Chondrocyte (in vitro differentiated cells): ENCODE measurements at places on chromosomes 4 and X. TPM values are rescaled to one million over a fixed set of nuclear protein-coding genes. Genes with fewer than 3 reads are reported as not detected.

GRCh38 chr4:29970626-29971025 lies 749.5 kb upstream of the PCDH7 start:
- DNase-seq = no peak

DNA sequence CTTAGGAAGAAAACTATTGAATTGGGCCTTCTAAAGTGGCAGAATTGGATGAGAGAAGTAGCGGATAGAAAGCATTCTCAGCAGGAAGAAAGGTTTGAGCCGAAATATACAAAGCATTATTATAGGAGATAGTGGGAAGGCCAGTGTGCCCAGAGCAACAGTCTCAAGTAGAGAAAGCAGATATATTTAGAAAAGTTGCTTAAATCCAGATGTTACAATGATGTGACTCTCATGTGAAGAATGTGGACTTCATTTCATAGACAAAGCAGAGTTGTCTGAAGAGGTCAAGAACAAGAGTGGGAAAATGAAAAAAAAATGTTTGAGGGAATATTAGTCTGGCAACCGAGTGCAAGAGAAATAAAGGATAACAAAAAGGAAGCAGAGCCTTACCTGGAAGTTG lies 66.9 kb downstream of the SYNPO2 start:
- no peak for DNase-seq

DNA sequence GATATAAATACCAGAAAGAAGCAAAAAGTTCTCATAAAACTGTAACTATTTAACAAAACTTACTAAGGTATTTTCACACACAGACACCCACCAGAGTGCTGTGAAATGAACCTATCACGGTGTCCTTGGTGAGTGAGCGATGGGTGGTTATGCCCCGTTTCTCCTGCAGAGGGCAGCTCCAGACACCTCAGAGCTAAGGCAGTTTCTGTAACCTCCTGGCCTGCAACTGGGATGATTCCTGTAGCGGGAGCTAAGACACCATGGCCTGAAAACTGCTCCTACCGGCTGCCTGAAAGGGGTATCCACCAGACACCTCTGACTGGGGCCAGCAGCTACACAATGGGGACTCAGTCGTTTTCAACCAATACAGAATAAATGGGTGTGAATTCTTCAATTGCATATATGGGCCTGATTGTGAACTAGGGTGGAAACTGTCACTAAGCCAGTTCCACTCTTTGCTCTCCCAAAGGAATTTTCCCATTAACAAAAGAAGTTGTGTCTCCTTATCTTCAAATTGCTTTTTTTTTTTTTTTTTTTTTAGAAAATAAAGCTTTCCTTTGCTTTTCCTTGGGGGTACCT lies 2375.8 kb upstream of the TENM3 start:
- no peak for DNase-seq

CPLX1 gene
- not detected in 3 replicates for total RNA-seq

RASGEF1B gene
- 2.3 to 5.6 TPM (median 2.5 TPM) in 3 replicates for total RNA-seq

MTTP gene
- total RNA-seq = not detected in 3 replicates

DNA sequence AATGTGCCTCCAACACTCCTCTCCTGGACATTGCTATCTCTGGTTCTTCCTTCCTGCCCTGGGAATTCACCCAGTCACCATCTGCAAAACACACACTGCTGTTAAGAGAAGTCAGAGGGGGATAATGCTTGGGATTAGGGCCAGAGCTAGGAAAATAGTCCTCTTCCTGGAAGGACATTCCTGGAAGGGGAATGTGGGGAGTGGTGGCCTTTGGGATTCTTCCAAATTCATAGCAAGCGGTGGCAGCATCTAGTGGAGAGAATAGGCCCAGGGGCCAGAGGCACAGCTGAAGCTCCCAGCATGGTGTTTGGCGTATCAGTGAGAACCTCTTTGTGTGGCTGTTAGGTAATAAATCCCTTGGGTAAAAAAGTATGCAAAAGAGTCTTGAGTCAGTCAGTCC lies 34.3 kb downstream of the SHROOM4 start:
- no peak for DNase-seq

- DNase-seq = no peak
Measured at GRCh38 chr4:110586131-110586850, 36.6 kb downstream of the PITX2 start.

CLDN34 gene
- not detected in 3 replicates for total RNA-seq

DNA sequence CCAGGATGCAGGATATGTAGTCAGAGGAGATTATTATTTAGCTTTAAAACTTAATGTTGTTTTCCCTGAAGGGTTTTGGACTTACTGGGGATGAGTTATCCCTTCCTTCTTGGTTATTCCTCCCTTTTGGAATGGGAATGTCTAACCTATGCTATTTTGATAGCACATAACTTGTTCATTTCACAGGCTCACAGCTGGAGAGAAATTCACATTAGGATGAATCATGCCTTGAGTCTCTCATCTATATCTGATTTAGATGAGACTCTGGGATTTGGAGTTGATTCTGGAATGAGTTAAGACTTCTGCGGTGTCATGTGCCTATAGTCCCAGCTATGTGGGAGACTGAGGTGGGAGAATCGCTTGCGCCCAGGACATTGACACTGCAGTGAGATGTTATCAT lies 81.1 kb downstream of the ATP11C start:
- DNase-seq = no peak

- no peak for DNase-seq
Measured at GRCh38 chr4:88158489-88159228, at the start of gene ABCG2. Gene ABCG2 (minus strand): TSS chr4:88158639. CDS start chr4:88139995, 18,644 bp downstream.

F9 gene
- total RNA-seq = not detected in 3 replicates

DNA sequence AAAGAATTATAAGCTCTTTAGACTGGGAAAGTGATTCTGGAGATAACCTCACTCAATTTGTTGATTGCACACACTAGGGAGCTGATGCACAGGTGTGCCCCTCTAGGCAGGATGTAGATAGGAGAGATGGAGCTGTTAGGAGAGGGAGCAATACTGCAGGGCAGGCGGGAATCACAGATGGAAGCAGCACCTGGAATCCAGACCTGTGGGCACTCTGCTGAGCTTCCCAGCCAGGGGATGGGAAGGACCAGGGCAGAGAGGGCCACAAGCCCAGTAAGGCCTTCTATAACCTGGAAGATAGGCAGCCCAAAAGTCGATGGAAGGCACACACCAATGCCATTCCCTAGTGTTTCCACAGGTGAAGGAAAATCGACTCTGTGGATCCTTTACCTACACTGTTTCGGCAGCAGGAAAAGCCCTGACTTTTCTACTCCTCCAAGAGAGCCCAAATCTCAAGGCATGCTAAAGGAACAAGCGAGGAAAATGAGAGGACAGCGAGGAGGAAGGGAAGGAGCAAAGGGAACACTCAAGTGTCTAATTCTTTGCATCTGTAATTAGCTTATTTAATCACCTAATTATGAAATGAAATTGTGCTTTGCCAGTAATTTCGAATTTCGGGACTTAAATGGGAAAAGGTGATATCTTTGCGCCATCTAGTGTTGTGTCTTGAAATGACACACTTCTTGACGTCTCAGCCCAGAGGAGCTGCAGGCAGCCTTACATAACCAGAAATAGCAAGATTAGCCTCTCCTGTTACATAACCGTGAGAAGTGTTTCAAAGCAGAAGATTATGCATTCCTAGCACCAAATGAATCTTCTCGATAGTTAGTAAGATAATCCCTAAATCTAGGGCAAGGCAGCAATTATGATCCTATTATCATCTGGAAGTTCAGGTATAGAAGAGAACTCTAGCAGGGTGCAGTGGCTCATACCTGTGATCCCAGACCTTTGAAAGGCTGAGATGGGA lies 31.0 kb upstream of the TLR3 start:
- DNase-seq = no peak

- DNase-seq = no peak
Measured at GRCh38 chr4:38243388-38244053, 283.3 kb downstream of the PTTG2 start.

DNA sequence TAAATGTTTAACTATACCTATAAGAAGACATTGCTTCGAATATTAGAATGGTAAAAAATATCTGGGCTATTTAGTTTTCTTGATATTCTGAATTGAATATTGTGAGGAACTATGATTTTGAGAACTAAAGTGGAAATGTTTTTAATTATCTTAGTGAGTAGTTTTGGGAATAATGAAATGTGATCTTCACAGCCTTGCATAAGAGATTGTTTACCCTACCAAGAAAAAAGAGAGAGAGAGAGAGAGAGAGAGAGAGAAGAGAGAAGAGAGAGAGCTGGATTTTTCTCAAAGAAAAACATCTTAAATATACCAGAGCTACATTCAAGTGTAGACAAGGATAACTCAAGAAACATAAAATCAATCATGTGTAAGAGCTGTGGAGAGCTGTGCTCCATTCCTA lies 148.7 kb upstream of the MAD2L1 start:
- DNase-seq = no peak

GRCh38 chr4:16759931-16760582 lies 138.4 kb downstream of the LDB2 start:
- DNase-seq = no peak

DUSP9 gene
- 0.13 to 0.77 TPM in 2 of 3 replicates, not detected in the other for total RNA-seq

DNA sequence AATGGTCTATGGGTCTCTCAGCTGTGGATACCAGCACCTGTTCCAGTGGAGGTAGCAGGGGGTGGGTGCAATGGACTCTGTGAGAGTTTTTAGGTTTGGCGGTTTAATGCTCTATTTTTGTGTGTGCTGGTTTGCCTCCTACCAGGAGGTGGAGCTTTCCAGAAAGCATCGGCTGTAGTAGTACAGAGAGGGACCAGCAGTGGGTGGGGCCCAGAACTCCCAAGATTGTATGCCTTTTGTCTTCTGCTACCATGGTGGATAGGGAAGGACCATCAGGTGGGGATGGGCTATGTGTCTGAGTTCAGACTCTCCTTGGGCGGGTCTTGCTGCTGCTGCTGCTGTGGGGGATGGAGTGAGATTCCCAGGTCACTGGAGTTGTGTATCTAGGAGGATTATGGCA lies 557.2 kb upstream of the GRID2 start:
- DNase-seq = no peak

GRCh38 chrX:23902419-23902818 lies 5.3 kb downstream of the APOO start:
- DNase-seq = no peak

FAM53A gene
- 6.9 to 8.0 TPM (median 7.3 TPM) in 3 replicates for total RNA-seq

DNA sequence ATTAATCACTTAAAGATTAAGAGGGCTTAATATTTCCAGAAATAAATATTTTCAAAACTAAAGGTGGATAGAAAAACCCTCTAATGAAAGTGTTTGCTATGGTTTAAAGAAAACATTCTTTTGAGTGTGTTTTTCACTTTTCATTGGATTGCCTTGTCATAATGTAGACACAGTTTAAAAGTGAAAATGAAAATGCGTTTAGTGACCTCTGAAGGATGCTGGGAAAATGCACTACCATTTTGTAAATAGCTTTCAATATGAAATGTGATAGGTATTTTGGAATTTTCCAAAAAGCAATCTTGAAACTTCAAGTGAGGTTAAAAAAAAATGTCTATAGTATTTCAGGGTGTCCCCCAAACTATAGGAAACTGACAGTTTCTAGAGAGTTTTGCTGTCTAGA lies 642.2 kb downstream of the C4orf33 start:
- no peak for DNase-seq

DNA sequence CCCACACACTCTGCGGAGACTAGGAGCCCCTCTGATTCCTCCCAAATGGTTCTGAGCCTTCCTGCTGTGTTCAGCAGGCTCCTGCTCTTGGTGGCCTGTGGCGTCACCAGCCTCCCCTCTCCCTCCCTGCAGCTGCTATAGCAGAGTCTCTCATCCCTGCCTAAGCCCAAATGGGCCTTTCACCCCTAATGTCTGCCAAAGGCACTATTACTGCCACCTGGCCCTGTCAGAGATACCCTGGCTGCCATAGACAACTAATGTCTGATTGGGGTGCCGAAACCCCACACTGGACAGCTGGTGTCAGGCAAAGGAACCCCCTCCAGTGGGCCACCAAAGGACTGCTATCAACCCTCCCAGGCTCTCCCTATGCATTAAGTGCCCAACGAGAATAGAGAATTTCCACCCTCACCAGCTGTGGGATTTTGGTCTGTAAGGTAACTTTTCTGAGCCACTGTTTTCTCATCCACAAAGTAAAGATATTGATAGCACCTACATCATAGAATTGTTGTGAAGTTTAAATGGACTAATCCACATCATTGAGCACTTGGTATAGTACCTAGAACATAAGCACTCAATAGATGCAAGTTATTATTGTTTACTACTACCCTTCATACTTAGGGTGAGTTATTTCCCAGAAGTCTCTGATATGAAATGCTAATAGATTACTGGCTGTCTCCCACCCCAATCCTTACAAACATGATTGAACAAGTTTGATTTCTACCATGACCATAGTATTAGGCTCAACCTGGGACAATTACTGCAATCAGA lies 421.3 kb downstream of the MID1IP1 start:
- no peak for DNase-seq

DNA sequence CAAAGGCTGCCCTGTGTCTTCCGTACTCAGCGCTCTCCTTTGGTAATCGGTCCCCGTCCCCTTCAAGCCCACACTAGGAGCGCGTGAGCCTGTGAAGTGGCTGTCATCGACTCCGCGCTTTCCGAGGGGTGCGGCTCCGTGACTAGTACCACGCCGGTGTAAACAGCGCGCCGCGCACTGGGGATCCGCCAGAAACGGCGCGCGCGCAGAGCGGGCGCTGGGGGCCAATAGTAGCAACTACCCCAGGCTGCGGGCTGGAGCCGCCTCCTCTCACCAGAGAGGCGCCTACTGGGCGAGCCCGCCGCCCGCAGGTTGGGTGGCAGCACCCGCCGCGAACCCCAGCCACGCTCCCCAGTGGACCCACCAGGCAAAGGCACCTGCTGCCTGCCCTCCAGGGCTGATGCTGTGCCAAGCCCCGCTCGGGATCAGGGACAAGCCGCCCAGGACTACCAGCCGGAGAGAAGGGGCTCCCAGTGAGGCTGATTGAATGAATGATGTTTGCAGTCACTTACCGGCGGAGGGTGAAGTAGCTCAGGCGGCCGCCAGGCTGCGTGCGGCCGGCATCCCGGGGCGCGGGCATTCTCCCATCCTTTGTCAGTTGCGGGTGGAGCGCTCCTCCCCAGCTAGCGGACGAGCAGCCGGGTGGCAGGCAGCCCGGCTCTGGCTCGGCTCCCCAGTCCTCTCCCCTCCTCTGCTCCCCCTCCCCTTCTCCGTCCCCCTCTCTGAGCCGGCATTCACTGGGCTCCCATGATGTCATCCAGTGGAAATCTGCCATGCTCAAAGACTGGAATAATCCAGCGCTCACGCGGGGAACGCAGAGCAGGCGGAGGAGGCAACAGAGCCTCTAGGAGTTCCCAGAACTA lies 370.3 kb upstream of the SMIM31 start:
- peak; percentile 82 for DNase-seq

DNA sequence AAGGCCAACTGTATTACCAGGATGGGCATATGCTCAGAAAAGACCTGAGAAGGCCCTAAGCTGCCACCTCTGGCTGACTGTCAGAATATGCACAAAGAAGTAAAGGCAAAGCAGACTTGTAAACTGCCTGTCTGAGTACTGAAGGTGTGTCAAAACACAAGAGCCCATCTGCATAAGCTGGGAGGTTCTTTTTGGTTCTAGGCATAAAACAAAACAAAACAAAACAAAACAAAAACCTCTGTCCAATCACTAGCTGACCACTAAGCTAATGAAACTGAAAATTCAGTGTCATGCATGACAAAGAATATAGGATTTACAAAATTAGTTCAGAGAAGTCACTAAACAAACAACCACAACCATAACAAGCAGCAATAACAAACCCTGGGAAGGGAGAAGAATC lies 20.6 kb downstream of the SH3D19 start:
- DNase-seq = no peak
